ENCODE measurements at places on chromosomes 1 and 21. TPM values are rescaled to one million over a fixed set of nuclear protein-coding genes. Genes with fewer than 3 reads are reported as not detected.

Gene F5
- not detected for total RNA-seq

Gene ZNF593OS
- total RNA-seq = not detected

Gene RGS8
- total RNA-seq = 0.29 TPM

Gene RIPPLY3
- total RNA-seq = not detected

Gene OR6K3
- not detected for total RNA-seq

Gene ZNF687
- 34.7 TPM for total RNA-seq

Gene CATSPERE
- not detected for total RNA-seq

Gene ARMH1
- not detected for total RNA-seq

Gene DENND1B
- total RNA-seq = 16.1 TPM

Gene CYP4Z1
- total RNA-seq = not detected

Gene LENEP
- not detected for total RNA-seq
